ENCODE measurements at places on chromosomes 13 and 19. TPM values are rescaled to one million over a fixed set of nuclear protein-coding genes. Genes with fewer than 3 reads are reported as not detected.
A peak's percentile ranks its signal among the peaks of the same experiment; 100 is the strongest.

The RFPL4A gene
- not detected for total RNA-seq

The GNA15 gene
- 45.5 TPM for total RNA-seq

The ZNF230 gene
- total RNA-seq: 3.4 TPM

The ZNF865 gene
- total RNA-seq: 11.7 TPM

The MRPS31 gene
- 44.7 TPM for total RNA-seq

- H3K36me3 ChIP-seq: peaks cover 4% of the 10 kb centered on the region
- peaks cover 9% of the 10 kb centered on the region for H3K27me3 ChIP-seq
- peak; percentile 80 for DNase-seq
- H3K27ac ChIP-seq: no peak overlapping the region
- peaks cover 24% of the 10 kb centered on the region for H3K4me1 ChIP-seq
- peak overlapping the region; percentile 80 for H3K4me3 ChIP-seq
These were observed 1.2 kb downstream of the BLVRB start for GRCh38 chr19:40464059-40465024.

DNA sequence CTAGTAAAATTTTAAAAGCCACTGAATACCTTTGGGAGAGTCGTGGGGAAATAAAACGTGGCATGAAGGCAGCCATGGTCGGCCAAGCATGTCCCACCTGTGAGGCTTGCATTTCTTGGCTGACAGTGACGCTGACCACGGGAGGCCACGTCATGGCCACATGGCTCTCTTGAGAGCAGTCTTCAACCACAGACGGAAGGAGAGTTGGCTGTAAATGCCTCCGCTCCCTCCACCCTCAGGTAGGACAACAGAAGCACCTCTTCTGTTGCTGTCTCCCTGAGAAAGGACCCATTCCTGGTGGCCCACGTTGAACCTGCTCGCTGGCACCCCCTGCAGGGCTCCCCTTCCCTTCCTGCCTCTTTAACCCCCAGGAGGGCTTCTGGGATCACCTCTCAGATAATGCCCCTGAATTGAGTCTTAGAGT lies 10.6 kb upstream of the LRRC25 start:
- no peak overlapping the region for H3K27ac ChIP-seq
- peaks cover 6% of the 10 kb centered on the region for H3K27me3 ChIP-seq

DNA sequence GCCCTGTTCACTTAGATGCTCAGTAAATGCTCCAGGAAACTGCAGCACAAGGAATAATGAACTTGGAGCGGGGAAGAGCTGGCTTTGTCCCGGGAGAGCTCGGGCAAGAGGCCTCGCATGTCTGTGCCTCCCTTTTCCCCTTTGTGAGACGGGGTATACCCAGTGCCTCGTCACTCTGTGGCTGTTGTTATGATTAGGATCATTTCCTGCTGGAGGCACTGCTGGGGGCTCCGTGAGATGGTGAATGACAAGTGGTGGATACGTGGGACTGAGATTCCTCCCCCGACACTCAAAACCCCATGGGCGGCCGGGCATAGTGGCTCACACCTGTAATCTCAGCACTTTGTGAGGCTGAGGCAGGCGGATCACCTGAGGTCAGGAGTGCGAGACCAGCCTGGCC lies 1.1 kb upstream of the PLVAP start:
- H3K4me3 ChIP-seq: no peak overlapping the region
- DNase-seq: no peak
- no peak overlapping the region for H3K27ac ChIP-seq
- peaks cover 5% of the 10 kb centered on the region for H3K4me1 ChIP-seq

- no peaks in the 10 kb centered on the region for H3K36me3 ChIP-seq
- H3K4me1 ChIP-seq: no peaks in the 10 kb centered on the region
- H3K27ac ChIP-seq: no peak overlapping the region
- H3K4me3 ChIP-seq: no peak overlapping the region
- H3K27me3 ChIP-seq: no peaks in the 10 kb centered on the region
These were observed 34.2 kb downstream of the TRPC4 start for GRCh38 chr13:37835392-37835791.

GRCh38 chr19:46984077-46985010 lies 35.3 kb upstream of the NPAS1 start:
- no peaks in the 10 kb centered on the region for H3K27me3 ChIP-seq
- no peaks in the 10 kb centered on the region for H3K36me3 ChIP-seq
- DNase-seq: no peak
- no peak overlapping the region for H3K27ac ChIP-seq
- H3K4me3 ChIP-seq: no peak overlapping the region

DNA sequence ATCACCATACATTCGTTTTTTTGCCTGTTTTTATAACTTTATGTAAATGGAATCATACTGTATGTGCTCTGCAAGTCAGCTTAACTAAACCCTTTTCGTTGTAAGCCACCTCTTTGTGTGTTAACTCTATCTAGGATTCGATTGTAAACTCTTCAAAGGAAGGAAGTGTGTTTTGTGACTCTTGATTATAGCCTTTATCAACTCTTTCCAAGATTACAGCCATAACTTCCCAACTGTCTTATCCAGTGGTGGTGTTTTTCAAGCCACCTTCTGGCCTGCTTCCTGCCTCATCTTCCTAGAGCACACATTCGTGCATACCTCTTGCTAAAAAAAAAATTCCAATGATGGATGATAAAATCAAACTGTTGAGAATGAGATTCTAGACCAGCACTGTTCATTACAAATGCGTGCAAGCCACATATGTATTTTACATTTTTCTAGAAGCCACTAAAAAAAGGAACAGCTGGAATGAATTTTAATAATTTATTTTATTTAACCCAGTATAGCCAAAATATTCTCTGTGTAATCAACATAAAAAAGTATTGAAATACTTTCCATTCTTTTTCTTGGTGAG lies 12.0 kb upstream of the FBXL3 start:
- H3K27me3 ChIP-seq: peaks cover 3% of the 10 kb centered on the region
- no peak for DNase-seq
- H3K36me3 ChIP-seq: no peaks in the 10 kb centered on the region
- peaks cover 6% of the 10 kb centered on the region for H3K4me1 ChIP-seq

GRCh38 chr13:36430247-36431203 lies 1.8 kb upstream of the CCNA1 start:
- DNase-seq: no peak
- peaks cover 3% of the 10 kb centered on the region for H3K4me1 ChIP-seq
- H3K27me3 ChIP-seq: peaks cover 53% of the 10 kb centered on the region
- H3K27ac ChIP-seq: no peak overlapping the region
- no peak overlapping the region for H3K4me3 ChIP-seq

GRCh38 chr13:95032121-95032520 lies 269.1 kb downstream of the ABCC4 start:
- no peaks in the 10 kb centered on the region for H3K27me3 ChIP-seq
- no peak overlapping the region for H3K4me3 ChIP-seq
- peaks cover 5% of the 10 kb centered on the region for H3K4me1 ChIP-seq
- no peak for DNase-seq
- H3K36me3 ChIP-seq: peaks cover 31% of the 10 kb centered on the region
- no peak overlapping the region for H3K27ac ChIP-seq

- H3K36me3 ChIP-seq: peaks cover 1% of the 10 kb centered on the region
- DNase-seq: no peak
- H3K27me3 ChIP-seq: no peaks in the 10 kb centered on the region
- no peak overlapping the region for H3K4me3 ChIP-seq
- H3K27ac ChIP-seq: no peak overlapping the region
These were observed 98.4 kb upstream of the RAP2A start for GRCh38 chr13:97335488-97336134.

DNA sequence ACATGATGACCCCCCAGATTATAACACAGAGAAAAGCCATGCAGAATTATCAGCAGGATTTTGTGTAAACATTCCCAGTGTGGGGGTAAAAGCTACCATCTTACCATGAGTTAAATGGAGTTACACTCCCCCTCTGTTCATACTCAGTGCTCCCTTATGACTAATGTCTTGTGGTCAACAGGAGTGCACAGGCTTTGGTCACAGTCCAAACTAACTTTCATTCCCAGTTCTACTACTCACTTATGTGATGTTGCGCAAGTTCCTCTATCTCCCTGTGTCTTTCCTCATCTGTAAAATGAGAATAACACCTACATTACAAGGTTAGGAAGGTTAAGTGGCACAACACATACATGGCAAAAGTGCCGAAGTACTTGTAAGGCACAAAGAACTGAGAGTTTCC lies 277.9 kb downstream of the RBM26 start:
- no peak for DNase-seq
- H3K27me3 ChIP-seq: peaks cover 13% of the 10 kb centered on the region
- no peak overlapping the region for H3K27ac ChIP-seq
- H3K4me3 ChIP-seq: no peak overlapping the region

Data from activated CD8-positive, alpha-beta T cell treated with anti-CD3 and anti-CD28 coated beads for 36 hours (primary cell).